T-helper 1 cell (primary cell): ENCODE measurements at places on chromosomes 13 and 19.
A peak's percentile ranks its signal among the peaks of the same experiment; 100 is the strongest.

- no peak for DNase-seq
Measured at GRCh38 chr19:35533822-35534392, 651 bp downstream of the GAPDHS start.

GRCh38 chr13:51179432-51179971, 42.7 kb upstream of the FAM124A start:
- no peak for DNase-seq

DNA sequence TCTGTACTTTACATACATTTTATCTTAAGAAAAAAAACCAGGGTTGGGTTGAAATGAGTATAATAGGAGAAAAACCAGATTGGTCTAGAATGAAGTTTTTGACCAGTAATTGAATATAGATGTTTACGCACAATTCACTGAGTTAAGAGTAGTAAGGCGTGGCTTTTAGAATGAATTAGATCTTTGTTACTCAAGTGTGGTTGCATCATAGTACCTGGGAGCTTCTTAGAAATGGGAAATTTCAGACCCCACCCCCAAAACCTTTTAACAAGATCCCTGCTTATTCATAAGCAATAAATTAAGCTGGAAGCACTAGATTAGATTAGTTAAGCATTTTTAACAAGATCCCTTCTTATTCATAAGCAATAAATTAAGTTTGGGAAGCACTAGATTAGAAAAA, 28.7 kb upstream of the LMO7 start:
- DNase-seq, result no peak

- peak; percentile 4 for DNase-seq
Measured at GRCh38 chr13:78657699-78658629, 991 bp downstream of the OBI1 start.

DNA sequence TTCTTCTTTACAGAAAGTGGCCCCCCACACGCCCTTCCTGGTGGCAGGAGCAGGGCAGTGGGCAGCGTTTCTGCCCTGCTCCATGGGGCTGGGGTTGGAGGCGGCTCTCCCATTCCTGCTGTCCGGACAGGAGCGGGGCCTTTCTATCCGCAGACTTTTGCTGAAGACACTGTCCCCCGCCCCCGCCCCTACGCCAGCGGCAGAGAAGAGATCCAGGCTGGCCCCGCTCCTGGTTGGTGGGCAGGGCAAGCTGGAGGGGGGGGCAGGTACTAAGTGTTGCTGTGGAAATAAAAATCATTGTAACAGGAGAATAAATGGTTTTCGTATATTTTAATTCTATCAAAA, 81.7 kb downstream of the ZNF429 start:
- no peak for DNase-seq

DNA sequence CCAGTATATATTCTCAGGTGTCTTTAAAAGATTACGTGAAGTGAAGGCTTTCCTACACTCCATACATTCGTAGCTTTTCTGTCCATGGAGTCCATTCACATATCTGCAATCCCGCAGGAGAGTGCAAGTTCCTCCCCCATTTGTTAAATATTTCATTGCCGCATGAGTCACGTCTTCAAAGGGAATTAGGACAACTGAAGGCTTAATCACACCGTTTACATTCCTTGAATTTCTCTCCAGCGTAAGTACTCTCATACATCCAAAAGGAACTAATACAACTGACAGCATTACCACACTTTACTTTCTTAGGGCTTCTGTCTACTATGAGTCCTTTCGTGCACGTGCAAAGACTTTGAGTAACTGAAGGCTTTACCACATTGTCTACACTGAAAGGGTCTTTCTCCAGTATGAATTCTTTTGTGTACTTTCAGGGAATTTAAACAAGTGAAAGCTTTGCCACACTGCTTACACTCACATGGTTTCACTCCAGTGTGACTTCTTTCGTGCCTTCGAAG, 29.0 kb upstream of the ZNF564 start:
- DNase-seq, result no peak

DNA sequence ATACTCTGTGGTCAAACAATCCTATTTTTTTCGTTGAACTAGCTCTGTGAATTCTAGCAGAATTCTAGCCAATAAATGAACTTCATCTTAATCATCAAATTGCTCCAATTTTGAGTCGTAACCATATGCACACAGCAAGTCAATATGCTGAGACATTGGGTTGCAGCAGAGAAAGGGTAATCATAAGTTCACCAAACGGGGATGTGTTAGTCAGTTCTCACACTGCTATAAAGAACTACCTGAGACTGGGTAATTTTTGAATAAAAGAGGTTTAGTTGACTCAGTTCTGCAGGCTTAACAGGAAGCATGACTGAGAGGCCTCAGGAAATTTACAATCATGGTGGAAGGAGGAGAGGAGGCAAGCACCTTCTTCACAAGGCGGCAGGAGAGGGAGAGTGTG, 67.7 kb upstream of the ABCC4 start:
- no peak for DNase-seq

- DNase-seq, result no peak
Measured at GRCh38 chr13:48448285-48448958, 35.5 kb upstream of the LPAR6 start.

DNA sequence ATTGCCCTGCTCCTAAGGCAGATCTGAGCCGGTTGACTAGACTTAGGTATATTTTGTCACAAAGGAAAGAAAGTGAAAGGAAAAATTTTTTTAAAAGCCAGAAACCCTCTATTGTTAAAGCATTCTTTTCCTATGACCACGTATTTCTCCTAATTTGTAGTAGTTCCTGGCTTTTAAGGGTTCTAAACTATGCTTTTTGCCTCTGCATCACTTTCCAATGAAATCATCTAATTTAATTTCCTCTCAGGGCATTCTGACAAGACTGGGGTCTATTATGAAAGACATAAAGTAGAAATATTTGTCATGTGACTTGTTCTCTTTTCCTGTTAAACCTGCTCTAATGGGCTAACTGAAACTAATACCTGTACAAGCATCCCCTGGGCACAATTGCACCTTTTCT, 233.0 kb upstream of the PRR20A start:
- no peak for DNase-seq

GRCh38 chr13:70896136-70896535, 787.9 kb upstream of the KLHL1 start:
- DNase-seq, result no peak

DNA sequence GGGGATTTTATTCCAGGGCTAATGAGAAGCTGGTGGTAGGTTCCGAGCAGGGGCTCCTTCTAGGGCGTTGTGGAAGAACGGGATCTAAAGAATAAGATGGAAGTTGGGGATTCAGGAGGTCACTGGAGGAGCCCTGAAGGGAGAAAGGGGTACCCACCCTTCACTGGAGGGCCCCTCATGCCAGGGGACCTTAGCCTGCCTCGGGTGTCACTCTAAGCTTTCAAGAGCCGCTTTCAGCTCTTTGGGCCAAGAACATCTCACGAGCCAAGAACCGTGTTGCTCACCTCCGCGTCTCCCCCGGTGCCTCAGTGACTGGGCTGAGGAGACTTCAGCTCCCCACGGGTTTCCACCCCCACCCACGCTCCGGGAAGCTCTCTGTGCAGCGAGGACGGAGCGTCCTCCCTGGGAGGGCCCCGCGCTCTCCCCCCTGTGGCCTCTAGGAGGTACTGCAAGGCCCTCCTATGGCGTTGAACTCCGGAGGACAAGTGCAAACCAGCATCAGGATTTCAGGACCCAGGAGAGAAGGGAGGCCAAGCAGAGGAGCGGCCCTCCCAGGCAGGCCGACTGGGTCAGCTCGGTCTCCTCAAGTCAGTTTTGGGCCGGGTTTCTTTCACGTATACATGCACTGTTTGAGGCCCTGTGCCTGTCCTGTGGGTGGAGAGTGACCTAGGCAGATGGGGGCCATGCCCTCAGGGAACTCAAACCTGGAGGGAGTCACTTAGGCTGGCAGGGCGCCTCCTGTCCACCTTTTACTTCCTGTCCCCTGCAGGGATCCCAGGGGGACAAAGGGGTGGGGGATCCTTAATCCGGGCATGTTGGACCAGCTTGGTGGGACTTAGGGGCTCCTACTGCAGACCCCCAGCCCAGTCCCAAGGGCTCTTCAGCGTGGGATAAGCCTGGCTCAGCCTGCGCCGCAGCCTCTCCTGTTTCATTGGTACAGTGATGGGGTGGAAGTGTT, 5.1 kb upstream of the KRTDAP start:
- peak; percentile 20 for DNase-seq

DNA sequence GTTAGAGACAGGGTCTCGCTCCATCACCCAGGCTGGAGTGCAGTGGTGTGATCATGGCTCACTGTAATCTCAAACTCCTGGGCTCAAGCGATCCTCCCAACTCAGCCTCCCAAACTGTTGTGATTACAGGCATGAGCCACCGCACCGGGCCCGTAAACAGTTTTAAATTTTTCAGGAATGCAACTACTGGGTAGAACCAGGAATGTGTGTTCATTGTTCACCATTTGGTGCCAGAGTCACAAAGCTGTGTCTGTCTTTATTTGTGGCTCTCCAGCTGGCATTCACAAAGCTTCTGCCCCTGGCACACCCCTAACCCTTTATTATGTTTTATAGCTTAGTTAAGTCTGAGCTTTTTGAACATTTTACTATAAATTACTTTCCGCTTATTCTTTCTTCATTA, 19.8 kb upstream of the ACP7 start:
- no peak for DNase-seq

- no peak for DNase-seq
Measured at GRCh38 chr13:112755331-112755730, 65.5 kb downstream of the ATP11A start.

GRCh38 chr19:14059093-14059480, 2.8 kb downstream of the PALM3 start:
- peak; percentile 32 for DNase-seq

DNA sequence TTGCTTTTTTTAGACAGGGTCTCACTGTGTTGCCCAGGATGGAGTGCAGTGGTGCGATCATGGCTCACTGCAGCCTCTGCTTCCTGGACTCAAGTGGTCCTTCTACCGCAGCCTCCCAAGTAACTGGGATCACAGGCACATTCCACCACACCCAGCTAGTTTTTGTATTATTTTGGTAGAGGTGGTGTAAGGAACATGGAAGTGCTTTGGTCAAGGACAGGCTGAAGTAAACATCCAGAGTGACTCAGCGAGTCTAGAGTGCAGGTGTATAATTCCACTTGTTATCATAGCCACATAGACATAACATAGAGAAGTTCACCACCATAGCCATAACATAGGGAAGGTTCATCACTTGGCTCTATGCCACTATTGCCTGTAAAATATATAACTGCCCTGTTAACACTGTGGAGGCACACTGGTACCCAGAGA, 98.6 kb downstream of the RBM26 start:
- no peak for DNase-seq

DNA sequence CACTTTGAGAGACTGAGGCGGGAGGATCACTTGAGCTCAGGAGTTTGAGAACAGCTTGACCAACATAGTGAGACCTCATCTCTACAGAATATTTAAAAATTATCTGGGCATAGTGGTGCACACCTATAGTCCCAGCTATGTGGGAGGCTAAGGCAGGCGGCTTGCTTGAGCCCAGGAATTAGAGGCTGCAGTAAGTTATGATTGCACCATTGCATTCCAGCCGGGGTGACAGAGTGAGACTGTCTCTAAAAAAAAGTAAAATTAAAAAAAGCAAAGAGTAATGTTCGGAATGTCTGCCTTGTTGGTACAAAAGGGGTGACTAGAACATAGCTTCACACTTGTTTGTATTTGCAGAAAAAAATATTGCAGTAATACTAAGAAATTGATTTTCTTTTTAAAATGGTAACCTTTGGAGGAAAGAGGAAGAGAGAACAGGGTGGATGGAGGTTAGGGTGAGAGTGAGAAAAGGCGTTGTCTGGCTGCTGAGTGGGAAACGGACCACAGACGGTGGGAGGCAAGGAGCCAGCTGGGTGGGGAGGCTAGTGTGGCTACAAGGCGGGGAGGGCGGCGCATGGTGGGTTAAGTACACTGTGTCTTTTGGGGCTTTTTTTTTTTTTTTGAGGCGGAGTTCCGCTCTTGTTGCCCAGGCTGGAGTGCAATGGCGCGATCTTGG, 10.2 kb downstream of the PPP1R14A start:
- DNase-seq, result no peak

GRCh38 chr13:47726394-47726793, 274.7 kb downstream of the SUCLA2 start:
- no peak for DNase-seq

- DNase-seq, result peak; percentile 21
Measured at GRCh38 chr19:43439032-43439708, 24.5 kb downstream of the TEX101 start.

DNA sequence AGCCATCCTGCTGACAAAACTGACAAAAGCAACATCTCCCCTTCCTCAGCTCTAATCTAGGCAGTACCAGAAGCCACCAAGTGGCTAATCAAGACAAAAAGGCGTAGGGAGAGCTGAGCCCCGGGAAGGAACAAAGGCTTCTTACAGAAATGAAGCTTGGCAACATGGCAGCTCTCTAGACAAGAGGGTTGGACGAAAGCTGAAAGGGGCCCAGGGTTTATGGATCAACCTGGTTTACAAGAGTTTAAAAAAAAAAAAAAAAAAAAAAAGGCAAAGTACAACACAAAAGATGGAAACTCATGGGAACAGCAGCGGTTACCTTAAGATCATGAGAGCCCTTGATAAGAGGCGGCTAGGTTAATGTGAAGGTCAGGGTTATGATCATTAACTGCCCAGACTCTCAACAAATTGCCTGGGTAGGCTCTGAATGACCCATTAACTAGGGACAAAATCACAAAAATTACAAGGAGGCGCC, 14.0 kb downstream of the ZC3H4 start:
- DNase-seq, result no peak
